ENCODE measurements at places on chromosomes 1 and 21.

DNA sequence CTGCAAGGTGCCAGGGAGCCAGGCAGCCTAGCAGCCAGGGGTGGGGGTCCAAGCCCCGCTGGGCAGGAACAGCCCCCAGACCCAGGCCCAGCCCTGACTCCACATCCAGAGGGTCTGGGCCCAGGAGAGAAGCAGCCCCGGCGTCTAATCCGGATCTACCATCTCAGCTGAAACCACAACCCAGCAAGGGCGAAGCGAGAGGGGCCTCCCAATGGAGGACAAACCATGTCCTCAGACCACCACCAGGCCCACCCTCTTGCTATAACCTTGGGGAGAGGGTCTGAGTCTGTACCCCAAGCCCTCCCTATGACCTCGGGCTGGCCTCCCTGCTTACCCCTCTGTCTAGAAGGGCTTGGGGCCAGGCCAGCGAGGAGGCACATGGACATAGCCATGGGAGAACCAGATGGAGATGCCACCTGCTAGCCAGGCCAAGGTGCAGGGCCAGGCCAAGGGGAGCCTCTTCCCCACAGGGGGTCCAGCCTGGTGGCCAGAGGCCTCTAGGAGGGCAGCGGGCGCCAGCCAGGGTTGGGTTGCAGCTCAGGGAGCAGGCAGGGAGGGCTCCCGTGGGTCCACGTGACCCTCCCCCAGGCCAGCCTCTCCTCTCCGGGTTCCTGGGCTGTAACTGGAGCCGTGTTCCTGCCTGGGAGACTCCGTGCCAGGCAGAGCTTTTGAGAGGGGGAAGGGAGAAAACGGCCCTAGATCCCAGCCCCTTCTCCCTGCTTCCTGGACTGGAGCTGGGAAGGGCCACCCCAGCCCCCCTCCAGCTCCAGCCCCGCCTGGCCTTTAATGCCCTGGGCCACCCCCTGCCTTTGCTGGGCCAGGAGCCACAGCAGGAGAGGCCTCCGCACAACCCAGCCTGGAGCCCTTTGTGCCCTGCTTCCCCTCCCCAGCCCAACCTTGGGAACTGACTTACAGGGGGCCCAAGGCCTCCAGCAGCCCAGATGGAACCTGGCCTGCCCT, 2.5 kb downstream of the WNT9A start:
- DNase-seq: no peak

GRCh38 chr1:172826096-172826741, 167.3 kb downstream of the FASLG start:
- no peak for DNase-seq

DNA sequence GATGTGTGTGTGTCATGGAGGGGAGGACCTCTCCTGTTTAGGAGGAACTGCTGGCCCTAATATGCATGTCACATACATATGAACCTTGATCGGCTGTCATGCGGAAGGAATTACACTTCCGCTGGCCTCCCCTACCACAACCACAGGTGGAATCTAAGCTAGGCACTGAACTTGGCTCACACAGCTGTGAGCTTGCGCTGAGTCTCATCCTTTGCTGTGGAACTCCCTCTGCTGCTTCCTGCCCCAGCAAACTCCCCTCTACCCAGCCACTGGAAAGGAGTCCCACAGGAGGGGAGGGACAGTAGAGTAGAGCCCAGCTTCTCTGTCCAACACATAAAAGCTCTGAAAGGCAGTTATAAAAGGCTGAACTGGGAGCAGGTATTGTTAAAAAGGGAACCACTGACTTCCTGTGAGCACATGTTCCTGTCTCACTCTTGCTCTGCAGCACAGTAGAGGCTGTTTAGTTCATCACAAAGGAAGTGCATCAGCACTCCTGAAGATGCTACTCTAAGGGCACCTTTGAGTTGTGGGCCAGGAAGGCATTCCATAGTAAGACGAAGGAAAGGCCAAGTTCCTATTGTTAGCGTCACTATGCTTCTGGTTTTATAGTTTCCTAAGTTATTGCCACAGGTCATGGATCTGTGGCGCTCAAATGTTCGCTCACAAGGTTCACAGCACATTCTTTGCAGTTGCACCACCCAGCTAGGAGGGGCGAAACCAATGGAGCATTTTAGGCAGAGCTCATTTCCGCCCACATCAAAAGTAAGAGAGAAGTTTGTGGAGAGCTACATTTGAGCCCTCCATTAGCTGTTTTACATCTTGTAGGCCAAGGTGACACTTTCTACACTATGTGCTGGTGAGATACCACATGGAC, 17.7 kb upstream of the PTPRC start:
- peak; percentile 81 for DNase-seq

DNA sequence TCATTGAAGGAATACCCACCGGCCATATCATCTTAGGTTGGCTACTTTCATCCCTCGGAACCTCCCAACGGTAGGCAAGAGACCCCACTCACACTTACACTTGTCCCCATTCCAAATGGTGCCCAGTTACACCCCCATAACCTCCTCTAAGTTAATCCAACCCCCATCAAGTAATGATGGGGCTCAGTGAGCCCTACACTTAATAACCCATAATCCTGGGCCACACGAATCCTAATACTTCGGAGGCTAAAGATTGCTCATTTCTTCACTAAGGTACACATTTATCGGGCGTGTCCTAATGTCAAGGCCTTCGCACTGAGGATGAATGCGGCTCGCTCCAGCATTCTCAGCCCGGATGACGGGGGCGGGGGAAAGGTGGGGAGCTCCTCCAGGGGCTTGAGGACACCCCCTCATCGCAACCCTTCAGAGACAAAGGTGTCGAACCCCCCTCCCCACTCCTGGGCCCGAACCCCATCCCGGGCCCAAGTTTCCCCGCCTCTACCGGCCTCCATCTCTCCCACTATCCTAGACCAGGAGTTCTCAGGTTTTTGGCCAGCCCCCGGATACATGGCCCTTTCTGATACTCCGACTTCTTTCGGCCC, 435 bp downstream of the ILF2 start:
- peak; percentile 25 for DNase-seq

- no peak for DNase-seq
These were observed 18.2 kb upstream of the RUNX3 start for GRCh38 chr1:24948079-24948827.

GRCh38 chr1:76843821-76844464, 23.3 kb upstream of the ST6GALNAC5 start:
- no peak for DNase-seq

Data from activated naive CD8-positive, alpha-beta T cell treated with anti-CD3 and anti-CD28 coated beads for 36 hours (primary cell).